PC-9 (cell line): ENCODE measurements at places on chromosomes 7 and 10. TPM values are rescaled to one million over a fixed set of nuclear protein-coding genes. Genes with fewer than 3 reads are reported as not detected.

The PPP1R17 gene
- not detected in 2 replicates for total RNA-seq

The ZNF282 gene
- total RNA-seq: 32.5 and 35.9 TPM in 2 replicates

- DNase-seq: no peak
Measured at GRCh38 chr10:18021725-18022480, 70.2 kb downstream of the SLC39A12 start.

GRCh38 chr10:132668048-132668394 is 117.9 kb downstream of the NKX6-2 start:
- DNase-seq: no peak

DNA sequence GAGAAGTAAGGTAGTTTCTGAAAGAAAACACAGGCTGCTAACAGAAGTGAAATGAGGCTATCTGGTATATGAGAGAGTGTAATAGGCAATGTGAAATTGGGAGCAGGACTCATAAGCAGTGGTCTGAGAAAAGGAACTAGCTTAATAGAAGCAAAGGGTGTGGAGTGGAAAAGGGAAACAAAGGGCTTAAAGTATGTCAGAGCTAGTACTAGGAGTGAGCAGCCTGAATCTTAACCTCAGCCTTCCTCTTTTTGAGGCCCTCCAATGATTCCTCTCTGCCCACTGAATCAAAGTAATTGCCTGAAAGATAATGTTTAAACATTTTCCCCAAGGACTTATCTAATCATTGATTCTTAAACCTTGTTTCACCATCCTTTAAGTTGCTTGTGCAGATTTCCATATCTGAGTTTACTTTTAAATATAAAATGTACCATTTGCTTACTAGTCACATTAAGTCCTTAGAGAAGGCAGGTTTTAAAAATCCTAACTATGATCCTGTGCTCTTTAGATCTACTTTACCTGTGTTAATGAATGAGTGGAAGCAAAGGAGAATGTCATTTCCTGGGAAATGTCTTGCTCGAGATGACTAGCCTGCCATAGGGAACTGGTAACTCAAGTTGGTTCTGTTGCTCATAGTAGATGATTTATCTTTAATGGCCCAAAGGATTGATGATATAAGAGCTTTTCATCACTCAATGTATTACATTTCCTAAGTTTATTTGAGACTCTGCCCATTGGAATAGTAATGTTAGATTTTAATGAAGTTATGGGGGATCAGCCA is 155.0 kb downstream of the SKAP2 start:
- DNase-seq: no peak

GRCh38 chr7:114085313-114085591 is 166.4 kb upstream of the PPP1R3A start:
- no peak for DNase-seq
